ENCODE measurements at places on chromosomes 1 and 21.
A peak's percentile ranks its signal among the peaks of the same experiment; 100 is the strongest.

- DNase-seq, result no peak
These were observed 520.8 kb downstream of the NUF2 start for GRCh38 chr1:163842571-163842970.

GRCh38 chr1:205600085-205600484 lies 31.7 kb downstream of the ELK4 start:
- peak; percentile 24 for DNase-seq

DNA sequence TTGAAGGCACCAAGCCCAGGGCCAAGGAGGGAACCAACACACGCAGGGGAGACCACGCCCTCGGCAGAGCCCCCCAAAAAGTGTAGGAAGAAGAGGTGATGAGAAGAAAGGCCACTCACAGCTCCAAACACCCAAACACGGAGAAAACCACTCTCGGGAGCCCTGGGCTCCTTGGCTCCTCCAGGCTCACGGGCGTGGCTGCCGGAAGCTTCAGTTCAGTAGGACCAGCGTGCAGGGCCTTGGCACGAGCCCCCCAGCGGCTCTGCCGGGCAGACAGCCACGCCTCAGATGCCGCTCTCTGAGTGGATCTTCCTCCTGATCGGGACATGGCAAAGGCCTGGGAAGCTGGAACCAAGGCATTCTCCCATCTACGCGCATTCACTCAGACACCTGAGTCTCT lies 94.0 kb downstream of the NPHP4 start:
- DNase-seq, result no peak

DNA sequence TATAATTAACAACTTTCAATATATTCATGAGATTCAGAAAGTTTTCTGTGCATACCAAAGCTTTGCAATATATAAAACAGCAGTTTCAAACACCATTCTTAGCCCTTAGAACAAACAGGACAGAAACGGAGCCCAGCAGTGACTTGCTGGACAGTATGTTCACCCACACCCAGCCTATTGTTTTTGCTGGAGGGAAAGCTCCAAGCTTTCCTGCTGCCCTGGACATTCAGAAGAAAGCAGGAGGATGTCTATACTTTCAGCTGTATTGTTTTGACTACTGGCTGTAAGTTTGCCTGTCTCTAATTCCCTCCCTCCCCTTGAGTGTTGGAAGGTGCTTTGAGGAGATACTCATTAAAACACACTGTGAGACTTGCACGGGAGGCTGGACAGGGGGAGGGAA lies 9.6 kb downstream of the DENND2C start:
- DNase-seq, result no peak

DNA sequence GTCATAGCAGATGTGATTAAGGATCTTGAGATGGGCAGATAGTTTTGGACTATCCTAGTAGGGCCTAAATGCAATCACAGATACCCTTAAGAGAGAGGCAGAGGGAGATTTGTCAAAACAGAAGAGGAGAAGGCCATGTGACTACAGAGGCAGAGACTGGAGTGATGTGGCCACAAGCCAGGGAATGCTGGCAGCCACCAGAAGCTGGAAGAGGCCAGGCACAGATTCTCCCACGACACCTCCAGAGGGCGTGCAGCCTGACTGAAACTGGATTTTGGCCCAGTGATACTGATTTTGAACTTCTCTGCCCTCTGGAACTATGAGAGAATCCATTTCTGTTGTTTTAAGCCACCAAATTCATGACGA lies 52.1 kb upstream of the EPS8L3 start:
- DNase-seq, result no peak

- no peak for DNase-seq
These were observed 147 bp downstream of the CLSTN1 start for GRCh38 chr1:9823693-9823942.

GRCh38 chr1:113027007-113027406 lies 46.0 kb upstream of the LRIG2 start:
- no peak for DNase-seq

DNA sequence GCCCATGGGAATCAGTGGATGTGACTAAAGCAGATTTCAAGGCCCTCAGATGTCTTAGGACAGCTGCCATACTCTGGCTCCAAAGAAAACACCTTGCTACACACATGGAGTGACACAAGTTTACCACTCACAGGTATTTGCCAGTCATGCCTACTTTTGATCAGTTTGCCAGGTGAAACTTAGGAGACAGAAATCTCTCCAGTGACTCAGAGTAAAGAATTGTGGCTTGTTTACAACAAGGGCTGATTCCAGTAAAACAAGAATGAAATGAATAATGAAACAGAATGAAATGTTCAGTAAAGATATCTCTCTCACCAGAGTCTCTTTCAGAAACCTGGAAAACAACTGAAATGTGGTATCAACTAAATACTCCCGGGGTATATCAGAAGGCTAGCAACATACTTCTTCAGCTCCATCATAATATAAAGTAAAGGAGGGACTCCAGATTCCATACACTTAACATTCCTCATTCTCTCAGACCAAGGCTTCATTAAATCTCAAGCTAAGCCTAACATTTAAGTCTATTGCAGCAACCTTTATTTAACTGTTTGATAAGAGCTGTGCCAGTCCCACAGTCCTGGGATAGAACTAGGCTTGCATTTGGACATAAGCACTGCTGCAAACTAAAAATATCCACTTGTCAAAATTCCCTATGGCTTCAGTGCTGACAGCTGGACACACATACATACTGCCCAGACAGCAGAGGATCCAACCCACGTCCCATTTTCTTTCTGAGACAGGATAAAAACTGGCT lies 143.3 kb downstream of the SIPA1L2 start:
- no peak for DNase-seq

DNA sequence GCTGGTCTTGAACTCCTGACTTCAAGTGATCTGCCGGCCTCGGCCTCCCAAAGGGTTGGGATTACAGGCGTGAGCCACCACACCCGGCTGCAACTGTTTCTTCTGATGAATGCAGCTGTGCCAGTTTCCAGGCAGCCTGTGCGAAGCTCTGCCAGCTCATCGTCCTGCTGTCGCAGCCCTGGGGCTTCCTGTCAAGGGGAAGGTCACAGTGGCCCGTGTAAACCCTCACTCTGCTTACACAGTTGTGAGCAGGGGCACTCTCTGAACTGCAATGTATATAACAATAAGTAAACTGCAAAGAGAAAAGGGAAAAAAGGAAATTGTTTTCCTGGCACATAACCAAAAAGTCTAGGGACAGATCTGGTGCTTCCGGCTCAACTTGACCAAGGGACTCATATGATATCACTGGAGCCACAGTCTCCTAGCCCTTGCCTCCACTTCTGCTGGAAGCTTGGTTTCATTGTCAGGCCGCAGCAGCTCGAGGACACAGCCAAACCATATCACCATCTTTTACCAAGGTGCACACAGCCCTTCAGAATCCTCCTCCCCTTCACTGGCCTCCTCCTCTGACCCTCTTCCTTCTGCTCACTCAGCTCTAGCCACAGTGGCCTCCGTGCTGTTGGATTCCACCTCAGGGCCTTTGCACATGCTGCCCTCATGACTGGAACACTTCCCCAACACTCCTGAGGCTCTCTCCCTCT lies 22.8 kb upstream of the LBR start:
- DNase-seq, result no peak

DNA sequence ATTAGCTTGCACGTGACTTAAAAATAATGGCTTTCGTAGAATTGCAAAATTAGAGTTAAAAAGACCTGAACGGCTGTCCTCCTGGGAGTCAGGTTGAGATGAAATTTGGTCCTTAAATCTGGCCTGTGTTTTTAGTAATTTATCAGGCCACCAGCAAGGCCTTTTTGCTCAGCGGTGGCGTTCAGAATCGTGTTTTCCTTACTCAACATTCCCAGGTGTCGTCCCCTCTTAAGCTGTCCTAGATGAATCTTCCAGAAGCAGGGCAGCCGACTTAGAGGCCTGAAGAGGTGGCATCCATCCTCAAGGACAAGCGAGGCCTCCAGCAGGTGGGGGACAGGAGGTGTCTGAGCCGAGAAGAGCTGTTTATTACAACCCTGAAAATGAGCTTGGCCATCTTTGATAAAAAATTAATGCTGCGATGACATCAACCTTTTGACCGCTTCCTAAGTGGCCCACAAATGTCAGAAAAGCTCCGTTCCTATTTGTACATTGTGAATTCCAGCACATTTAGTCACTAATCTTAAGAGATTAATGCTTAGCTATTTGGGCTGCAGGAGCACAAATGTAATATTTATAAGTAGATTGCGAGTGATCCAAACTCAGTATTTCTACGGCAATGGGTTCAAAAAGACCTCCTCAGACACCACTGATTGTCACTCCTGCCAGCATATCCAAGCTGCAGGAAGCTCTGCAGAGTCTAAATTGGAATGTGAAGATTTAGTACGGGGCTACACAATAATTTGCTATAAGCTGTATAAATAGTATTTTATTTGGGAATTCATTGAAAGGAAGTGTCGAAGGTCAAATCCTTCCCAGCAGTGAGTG lies 344.1 kb upstream of the VAMP3 start:
- DNase-seq, result no peak

GRCh38 chr1:32464716-32465577 lies at the start of gene ZBTB8B:
TSS of gene ZBTB8B (plus strand) at chr1:32465072. CDS start at chr1:32470625, 5,553 bp downstream.
- DNase-seq, result peak; percentile 31

DNA sequence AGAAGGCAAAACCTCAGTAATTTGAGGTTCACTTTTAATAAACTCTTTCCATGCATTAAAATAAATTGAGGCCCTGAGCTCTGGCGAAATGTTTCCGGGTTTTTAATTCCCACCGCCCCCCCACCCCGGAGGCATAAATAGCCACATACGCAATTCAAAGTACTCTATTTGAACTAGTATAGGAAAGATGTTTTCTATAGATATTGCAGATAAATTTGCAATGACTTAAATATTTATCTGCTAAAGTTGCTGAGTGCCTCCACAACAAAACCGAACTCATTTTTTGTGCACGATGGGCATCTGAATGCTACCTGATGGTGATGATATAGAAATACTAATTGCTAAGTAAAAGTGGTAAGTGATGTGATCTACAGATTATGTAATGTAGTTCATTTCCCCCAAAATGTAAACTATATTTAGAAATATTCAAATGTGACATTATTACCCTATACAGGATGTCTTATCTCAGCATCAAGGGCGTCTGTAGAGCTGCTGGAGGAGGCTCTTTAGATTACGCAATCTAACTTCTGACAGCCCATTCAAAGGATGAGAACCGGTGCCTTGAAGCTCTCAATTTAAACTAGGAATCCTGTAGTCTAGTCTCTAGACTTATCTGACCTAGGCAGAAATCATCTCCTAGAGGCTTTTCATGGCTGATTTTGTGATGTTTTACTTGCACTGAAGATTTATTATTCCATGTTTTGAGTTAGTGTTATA lies 8.5 kb downstream of the IRF2BP2 start:
- peak; percentile 19 for DNase-seq

GRCh38 chr1:183590244-183591191 lies at the start of gene NCF2:
TSS of gene NCF2 (minus strand) at chr1:183590459. CDS start at chr1:183590329, 130 bp downstream.
- peak; percentile 18 for DNase-seq

DNA sequence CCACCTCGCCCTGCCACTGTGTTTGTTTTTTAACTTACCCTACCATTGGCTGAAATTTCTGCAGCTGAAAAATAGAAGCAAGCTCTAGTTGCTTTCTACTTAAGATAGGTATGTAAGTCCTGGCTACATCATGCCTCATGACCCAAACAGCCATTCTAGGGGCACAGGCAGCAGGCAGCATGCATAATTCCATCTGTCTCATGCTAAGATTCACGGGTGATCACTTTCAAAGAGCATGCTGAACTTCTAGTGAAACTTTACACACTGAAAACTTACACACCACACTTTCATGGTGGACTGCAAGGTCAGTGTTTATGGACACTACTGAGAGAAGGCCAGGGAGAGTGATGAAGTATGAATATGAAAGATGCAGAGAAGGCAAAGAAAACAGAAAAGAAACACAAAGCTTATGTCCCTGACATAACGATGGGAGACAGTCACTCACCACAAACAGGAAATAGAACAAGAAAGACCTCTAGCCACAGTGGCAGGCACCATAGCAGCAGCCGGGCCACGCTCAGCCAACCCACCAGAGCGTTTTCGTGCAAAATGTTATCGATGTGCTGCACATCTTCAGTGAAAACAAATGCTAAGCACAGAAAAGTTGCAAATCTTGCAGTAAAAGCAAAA lies 102.3 kb upstream of the TIAM1 start:
- peak; percentile 13 for DNase-seq

DNA sequence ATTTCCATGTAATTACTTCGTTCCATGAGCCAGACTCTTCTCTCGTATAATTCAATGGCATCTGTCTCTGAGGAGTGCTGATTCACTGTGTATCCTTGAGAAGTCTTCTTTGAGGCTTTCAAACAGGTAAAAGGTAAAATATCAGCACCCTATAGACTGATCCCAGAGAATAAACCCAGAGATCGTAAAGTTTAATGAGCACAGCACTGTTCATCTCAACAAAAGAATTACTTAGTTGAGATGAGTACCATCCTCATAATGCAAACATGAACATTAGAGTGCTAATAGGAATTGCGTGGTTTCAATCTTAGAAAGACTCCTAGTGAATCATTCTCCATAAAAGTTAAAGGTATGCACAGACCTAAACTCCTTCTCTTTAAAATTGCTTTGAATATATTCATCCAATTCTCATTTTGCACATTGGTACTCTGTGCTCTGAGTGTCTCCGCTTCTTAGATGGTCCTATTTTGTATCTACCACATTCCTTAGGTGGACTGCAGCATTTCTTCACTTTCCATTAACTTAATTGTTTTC lies 97.2 kb downstream of the TBX15 start:
- no peak for DNase-seq

- DNase-seq, result no peak
These were observed 22.1 kb upstream of the MCL1 start for GRCh38 chr1:150601540-150601939.

DNA sequence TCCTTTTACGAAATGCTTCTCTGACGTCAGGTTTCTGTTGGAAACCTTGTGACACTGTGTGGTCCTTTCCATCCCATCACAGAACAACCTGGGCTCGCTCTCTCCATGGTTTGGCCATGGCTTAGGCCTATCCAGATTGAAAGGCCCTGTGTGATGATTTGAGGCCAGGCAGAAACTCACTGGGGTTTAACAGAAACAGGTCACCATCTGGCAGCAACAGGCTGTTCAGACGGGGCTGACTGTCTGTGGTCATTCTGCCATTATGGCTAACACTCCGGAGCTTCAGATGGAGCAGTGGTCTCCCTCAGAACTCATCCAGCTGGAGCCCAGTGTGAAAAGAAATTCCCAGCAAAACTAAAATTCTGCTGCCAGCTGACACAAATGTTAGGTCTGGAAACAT lies 9.3 kb downstream of the PLEKHM2 start:
- DNase-seq, result no peak

- DNase-seq, result no peak
These were observed 56.4 kb downstream of the TRABD2B start for GRCh38 chr1:47940779-47941178.
